ENCODE measurements at places on chromosomes 13 and 19. TPM values are rescaled to one million over a fixed set of nuclear protein-coding genes. Genes with fewer than 3 reads are reported as not detected.

The C1QTNF9B gene
- not detected for total RNA-seq

The LATS2 gene
- total RNA-seq: 24.2 TPM

The ZSWIM4 gene
- 2.7 TPM for total RNA-seq

The ZNF813 gene
- total RNA-seq: 2.0 TPM

- no peak overlapping the region for H3K4me3 ChIP-seq
- peaks cover 5% of the 10 kb centered on the region for H3K4me1 ChIP-seq
- peak overlapping the region; percentile 11 for H3K27ac ChIP-seq
- peak; percentile 71 for DNase-seq
- no peaks in the 10 kb centered on the region for H3K36me3 ChIP-seq
- H3K27me3 ChIP-seq: no peaks in the 10 kb centered on the region
Measured at GRCh38 chr19:11064831-11065303, 24.4 kb upstream of the LDLR start.

GRCh38 chr13:104586051-104586746 lies 1520.0 kb upstream of the SLC10A2 start:
- no peaks in the 10 kb centered on the region for H3K4me1 ChIP-seq
- no peak overlapping the region for H3K27ac ChIP-seq

DNA sequence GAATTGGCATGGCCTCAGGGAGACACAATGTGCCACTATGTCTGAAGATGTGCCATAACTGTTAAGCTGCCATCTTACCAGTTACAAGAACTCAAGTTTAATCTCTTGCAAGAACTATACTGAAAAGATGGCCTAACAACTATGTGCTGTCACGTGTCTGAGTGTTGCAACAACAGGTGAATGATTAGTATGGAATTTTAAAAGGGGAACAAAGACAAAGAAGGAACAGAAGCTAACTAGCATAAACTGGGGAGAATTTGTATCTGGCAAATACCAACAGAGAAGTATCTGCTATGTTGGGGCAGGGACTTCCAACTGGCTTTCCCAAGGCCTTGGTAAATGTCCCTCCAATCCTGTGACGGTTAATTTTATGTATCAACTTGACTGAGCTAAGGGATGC lies 11.5 kb upstream of the ACOD1 start:
- H3K27ac ChIP-seq: no peak overlapping the region
- H3K36me3 ChIP-seq: no peaks in the 10 kb centered on the region
- no peaks in the 10 kb centered on the region for H3K4me1 ChIP-seq
- DNase-seq: no peak

GRCh38 chr13:32955881-32956594 lies 60.2 kb upstream of the KL start:
- H3K4me3 ChIP-seq: no peak overlapping the region
- no peaks in the 10 kb centered on the region for H3K4me1 ChIP-seq
- no peaks in the 10 kb centered on the region for H3K36me3 ChIP-seq
- H3K27me3 ChIP-seq: no peaks in the 10 kb centered on the region
- no peak overlapping the region for H3K27ac ChIP-seq
- DNase-seq: no peak

GRCh38 chr19:55442372-55442961 lies 633 bp downstream of the SHISA7 start:
- H3K4me3 ChIP-seq: no peak overlapping the region
- no peak for DNase-seq
- no peaks in the 10 kb centered on the region for H3K4me1 ChIP-seq
- no peaks in the 10 kb centered on the region for H3K27me3 ChIP-seq
- no peaks in the 10 kb centered on the region for H3K36me3 ChIP-seq

DNA sequence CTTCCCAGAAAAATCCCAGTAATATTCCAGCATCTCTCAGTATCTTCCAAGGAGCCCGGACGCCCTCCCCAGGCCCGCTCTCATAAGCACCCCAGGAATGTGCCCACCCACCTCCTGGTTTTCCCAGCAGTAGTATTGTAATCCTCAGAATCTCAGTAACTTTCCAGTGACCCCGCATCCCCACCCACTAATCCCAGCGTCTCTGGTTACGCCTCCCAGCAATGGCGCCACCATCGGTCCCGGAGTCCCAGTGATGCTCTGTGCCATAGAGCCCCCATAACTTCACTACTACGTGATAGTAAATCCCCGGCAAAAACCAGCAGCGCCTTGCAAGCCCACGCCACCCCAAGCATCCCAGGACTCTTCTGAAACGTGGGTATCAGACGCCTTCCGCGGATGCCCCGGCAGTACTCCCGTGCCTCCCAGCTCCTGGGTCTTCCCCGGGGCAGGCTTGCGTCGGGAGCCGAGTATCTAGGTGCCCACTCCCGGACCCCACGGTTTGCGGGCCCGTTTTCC lies 928 bp upstream of the PNPLA6 start:
- H3K27me3 ChIP-seq: no peaks in the 10 kb centered on the region
- DNase-seq: peak; percentile 60
- H3K4me1 ChIP-seq: peaks cover 2% of the 10 kb centered on the region
- H3K36me3 ChIP-seq: no peaks in the 10 kb centered on the region

GRCh38 chr19:46745521-46746280 lies at the start of gene FKRP:
Gene FKRP (plus strand): TSS chr19:46746057. CDS start chr19:46755451, 9,394 bp downstream.
- DNase-seq: peak; percentile 64
- peaks cover 11% of the 10 kb centered on the region for H3K4me1 ChIP-seq
- H3K27ac ChIP-seq: peak within 1 kb of the TSS; percentile 93
- H3K4me3 ChIP-seq: peak within 1 kb of the TSS; percentile 95
- no peaks in the 10 kb centered on the region for H3K27me3 ChIP-seq
- no peaks in the 10 kb centered on the region for H3K36me3 ChIP-seq

DNA sequence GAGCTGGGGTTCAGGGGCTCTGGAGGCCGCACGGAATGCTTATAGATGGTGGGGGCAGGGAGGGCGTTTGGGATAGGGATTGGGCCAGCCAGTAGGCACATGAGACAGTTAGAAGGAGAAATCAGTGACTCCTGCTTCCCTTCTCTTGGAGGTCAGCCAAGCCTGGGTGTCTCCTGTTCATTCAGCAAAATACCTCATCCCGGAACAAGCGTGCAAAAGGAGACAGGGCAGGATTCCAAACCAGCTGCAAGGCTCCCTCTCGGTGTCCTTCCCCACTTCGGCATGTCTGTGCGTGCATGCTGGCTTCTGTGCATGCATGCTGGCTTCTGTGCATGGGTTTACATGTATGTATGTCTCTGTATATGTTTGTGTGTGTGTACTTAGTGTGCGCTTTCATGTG lies 37.3 kb upstream of the PEPD start:
- no peak overlapping the region for H3K4me3 ChIP-seq
- no peaks in the 10 kb centered on the region for H3K27me3 ChIP-seq
- no peak overlapping the region for H3K27ac ChIP-seq

GRCh38 chr13:69866555-69866954 lies 241.1 kb upstream of the ATXN8OS start:
- H3K36me3 ChIP-seq: no peaks in the 10 kb centered on the region
- no peak overlapping the region for H3K27ac ChIP-seq
- H3K4me1 ChIP-seq: no peaks in the 10 kb centered on the region
- no peaks in the 10 kb centered on the region for H3K27me3 ChIP-seq
- no peak for DNase-seq

DNA sequence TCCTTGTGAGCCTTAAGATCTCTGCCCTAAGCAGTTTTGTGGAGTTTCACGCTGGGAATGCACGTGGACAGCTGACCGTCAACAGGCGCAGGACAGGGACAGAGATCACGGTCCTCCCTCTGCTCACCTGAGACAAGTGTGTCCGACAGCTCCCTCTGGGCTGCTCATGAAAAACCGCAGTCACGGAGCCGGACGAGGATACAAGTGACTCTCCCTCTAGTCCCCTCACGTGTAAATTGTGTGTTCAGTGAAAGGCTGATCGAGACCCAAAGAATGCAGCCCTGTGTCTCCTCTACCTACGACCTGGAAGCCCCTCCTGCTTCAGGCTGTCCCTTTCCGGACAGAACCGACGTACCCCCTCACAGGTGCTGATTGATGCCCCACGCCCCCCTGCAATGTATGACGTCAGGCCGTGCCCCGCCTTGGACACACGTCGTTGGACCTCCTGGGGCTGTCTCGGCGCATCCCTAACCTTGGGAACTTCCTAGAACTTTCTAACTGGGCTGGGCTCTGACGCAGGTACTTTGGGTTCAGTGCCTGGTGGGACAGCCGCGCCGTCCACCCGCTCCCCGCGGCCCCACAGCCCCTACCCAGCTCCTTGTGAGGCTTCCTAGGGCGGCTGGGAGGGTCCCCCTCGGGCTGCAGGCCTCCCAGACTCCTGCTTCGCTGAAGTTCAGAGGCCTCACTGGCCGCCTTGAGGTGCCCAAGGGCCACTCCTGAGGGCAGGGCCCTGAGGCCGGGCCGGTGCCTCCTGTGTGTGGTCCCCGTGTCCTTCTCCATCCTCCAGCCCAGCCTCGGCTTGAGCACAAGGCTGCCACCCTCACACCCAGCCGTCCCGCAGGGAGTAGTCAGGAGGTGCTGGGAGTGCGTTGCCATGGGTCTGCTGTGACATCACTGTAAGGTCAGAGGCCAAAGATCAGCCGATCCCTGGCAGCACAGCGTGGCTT lies at the start of gene C13orf46:
C13orf46 (minus strand) TSS at position 859 of the 947 bp plus-strand sequence; CDS start at position 780, 79 bp downstream.
- H3K36me3 ChIP-seq: no peaks in the 10 kb centered on the region
- no peak within 1 kb of the TSS for H3K4me3 ChIP-seq
- DNase-seq: peak; percentile 35
- H3K27me3 ChIP-seq: no peaks in the 10 kb centered on the region
- H3K4me1 ChIP-seq: peaks cover 1% of the 10 kb centered on the region

DNA sequence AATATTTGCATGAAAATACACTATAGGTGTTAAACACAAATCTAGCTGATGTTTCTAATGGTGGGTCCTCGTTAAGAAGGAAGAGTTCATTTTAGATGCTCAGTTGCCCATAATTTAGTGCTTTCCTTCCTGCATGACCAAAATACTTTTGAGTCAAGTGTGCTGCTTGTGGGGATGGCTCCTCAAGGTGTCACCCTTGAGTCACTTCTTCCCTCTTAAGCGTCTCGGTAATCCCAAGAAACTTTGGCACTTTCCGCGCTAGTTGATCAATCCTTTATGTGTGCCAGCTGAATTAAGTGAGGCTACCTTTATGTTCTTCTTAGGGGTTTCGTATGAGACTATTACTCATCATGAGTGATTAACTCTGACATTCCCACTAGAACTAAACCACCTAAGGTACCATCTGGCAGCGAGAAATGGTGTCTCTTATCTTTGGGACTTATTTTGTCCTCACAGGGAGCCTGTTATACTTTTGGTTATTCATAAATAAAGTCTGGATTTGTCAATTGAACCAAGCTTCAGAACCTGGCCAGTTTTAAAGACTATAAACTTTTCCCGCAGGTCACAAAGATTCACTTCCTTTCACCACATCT lies 106.8 kb downstream of the NHLRC3 start:
- H3K36me3 ChIP-seq: no peaks in the 10 kb centered on the region
- H3K27ac ChIP-seq: no peak overlapping the region
- no peaks in the 10 kb centered on the region for H3K27me3 ChIP-seq

All from ovary (tissue), 10 donors.